ENCODE measurements at places on chromosomes 11 and 22.

DNA sequence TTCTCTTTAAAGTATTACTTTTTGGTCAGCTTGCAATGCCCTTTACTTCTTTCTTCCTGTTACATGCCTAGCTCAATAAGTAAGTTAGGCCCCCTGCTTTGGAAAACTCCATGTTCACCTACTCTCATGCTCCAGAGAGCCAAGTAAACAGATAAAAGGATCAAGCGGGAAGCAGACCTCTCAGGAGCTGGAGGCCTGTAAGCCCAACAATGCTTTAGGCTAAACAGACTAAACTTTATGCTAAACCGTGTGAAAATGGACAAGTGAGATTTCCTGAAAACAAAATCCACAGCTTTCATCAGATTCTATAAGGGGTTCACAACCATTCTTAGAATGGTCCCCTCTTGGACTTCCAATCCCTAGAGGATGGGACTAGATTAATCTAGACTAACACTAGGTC lies 40.2 kb downstream of the CELF1 start:
- DNase-seq, result no peak

- no peak for DNase-seq
These were observed 11.8 kb downstream of the IL17REL start for GRCh38 chr22:50000587-50001387.

DNA sequence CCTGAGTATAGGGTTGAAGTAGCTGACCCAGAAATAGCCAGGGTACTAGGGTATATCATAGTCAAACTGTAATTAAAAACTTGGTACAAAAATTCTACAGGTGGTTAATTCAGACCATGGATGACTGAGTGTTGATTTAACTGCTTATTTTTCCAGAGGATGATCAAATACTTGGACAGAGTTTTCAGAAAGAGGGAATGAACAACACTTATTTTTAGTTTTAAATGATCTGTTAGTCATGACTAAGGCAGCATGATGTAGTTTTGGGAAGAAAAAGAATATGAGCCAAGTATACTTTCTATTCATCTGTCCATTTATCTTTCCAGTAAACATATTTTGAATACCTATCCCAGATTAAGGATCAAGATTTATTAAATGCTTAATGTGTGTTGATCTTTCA lies 19.8 kb upstream of the CCDC89 start:
- DNase-seq, result no peak

- no peak for DNase-seq
These were observed 68.0 kb downstream of the ZBTB44 start for GRCh38 chr11:130246738-130247137.

- no peak for DNase-seq
These were observed 111.3 kb upstream of the MTMR2 start for GRCh38 chr11:96035031-96035739.

DNA sequence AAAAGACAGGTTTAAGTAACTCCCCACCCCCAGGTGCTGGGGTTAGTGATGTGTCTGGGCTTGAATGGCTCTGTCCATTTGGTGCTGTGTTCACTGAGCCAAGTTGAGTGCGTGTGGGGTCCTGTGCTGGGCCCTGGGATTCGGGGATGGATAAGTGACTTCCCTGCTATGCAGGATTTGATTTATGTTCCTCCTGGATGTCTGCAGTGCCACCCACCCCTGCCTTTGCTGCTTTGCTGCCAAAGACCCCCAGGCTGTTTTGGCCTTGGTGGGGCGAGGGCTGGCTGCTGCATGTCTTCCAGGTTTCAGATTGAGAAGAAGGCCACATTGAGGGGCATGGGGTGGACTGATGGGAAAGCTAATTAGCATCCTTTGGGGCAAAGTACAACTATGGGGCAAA lies 77.9 kb upstream of the PARVG start:
- no peak for DNase-seq

- peak; percentile 72 for DNase-seq
These were observed 244.7 kb downstream of the ETS1 start for GRCh38 chr11:128342511-128343134.

DNA sequence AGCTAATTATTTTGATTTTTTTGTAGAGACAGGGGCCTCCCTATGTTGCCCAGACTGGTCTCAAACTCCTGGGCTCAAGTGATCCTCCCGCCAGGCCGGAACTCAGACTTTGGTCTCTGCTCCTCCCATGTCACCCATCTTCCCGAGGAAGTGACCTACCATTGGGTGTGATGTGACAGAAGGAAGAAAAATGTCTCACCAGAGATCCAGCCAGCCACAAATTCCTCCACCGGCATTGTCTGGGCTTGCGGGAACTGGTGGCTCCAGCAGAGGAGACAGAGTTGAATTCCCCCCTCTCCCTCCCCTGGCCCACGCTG lies 772 bp downstream of the SLC25A45 start:
- DNase-seq, result peak; percentile 67

All from CD4-positive, alpha-beta T cell treated with Interleukin-21 for 1 hour (primary cell).